Cardiac muscle cell (in vitro differentiated cells and primary cell): ENCODE measurements at places on chromosomes 5 and 9. TPM values are rescaled to one million over a fixed set of nuclear protein-coding genes. Genes with fewer than 3 reads are reported as not detected.

KCTD16 gene
- total RNA-seq = 0.35 and 0.66 TPM in 2 replicates

DNA sequence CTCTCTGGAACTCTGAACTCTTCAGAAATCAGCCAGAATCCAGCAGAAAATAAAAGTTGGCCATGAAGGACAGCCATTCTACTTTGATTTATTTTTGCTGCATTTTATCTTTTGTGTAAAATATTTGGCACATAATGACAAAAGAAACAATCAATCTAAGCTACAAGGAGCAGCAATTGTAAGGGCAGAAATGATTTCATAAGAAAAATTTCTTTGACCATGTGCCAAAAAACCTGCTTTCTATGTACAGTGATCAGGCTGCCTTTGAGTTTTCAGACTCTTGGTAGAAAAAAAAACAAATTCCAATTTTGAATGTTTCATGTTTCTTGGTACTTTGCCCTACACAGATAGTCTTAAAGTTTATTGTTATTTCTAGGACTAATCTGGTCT is 69.8 kb upstream of the SLC1A3 start:
- DNase-seq = no peak

- no peak for DNase-seq
These were observed 131.9 kb downstream of the CWC27 start for GRCh38 chr5:64900618-64901017.

PCDHA10 gene
- total RNA-seq = 11.3 and 14.4 TPM in 2 replicates

PHF24 gene
- total RNA-seq = 1.1 and 2.9 TPM in 2 replicates

- DNase-seq = no peak
These were observed 18.4 kb downstream of the AP3B1 start for GRCh38 chr5:78275998-78276543.

DNA sequence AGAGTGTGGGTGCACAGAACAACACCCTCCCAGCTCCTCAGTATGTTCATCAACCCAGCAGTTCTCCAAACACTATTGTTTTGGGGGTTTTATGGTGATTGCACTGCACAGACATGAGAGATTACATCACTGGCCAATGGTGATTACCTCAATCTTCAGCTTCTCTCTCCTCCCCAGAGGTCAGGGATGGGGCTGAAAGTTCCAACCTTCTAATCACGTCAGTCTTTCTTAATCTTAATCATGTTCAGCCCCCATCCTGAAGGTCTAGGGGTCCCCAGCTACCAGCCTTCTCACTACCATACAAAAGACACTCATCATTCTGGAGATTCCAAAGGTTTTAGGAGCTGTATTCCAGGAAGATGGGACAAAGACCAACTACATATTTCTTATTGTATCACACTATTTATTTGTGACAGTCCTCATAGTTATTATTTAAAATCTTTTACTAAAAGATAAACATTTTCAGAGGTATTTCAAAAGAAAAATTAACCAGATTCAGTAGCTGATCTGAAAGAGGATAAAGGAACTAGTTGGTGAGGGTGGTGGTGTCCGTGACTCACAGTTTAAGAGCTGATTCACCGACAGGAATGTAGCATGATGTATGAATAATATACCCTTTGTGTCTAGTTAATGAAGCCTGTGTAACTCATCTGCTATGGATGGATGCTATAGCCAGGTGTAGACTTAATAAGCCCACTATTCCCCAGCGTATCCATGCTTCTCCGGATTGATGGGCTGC is 35.6 kb downstream of the RASEF start:
- no peak for DNase-seq

PCDHGA10 gene
- 4.5 and 7.3 TPM in 2 replicates for total RNA-seq

RPL35 gene
- total RNA-seq = 2,527 and 2,996 TPM in 2 replicates
